ENCODE measurements at places on chromosomes 11 and 22.

DNA sequence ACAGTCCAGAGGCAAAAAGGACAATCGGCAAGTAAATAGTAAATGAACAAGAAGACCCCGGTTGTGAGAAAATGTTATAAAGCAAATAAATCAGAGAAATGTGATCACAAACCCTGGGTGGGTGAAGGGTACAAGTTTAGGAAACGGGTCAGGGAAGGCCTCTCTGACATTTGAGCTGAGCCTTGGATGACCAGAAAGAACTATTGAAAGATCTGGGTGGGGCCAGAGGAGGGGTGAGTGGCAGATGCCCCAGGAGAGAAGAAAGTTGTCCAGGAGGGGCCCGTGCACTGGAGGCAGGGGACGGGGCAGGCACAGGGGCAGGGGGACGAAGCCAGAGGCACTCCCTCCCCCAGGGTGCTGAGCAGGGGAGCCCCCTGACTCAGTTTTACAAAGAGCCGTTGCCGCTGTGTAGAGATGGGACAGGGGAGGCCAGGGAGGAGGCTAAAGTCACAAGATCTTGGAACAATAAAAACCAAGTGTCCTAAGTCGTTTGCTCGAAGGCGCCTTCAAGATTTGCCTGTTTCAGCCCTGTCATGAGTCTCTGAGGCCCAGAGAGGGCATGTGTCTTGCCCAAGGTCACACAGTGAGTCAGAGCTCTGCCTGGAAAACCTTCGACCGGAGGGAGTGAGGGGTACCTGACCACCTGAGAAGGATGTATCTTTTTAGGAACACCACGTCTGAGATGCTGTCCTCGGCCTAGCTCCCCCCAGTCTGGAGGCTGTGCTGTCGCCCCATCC lies 10.8 kb upstream of the PDGFB start:
- DNase-seq: no peak

GRCh38 chr11:8826139-8826786 lies 84.7 kb upstream of the AKIP1 start:
- DNase-seq: no peak

- no peak for DNase-seq
Observed at GRCh38 chr11:77392842-77393241, 81.1 kb downstream of the PAK1 start.

- no peak for DNase-seq
Observed at GRCh38 chr11:44306918-44307244, 3.1 kb downstream of the ALX4 start.

DNA sequence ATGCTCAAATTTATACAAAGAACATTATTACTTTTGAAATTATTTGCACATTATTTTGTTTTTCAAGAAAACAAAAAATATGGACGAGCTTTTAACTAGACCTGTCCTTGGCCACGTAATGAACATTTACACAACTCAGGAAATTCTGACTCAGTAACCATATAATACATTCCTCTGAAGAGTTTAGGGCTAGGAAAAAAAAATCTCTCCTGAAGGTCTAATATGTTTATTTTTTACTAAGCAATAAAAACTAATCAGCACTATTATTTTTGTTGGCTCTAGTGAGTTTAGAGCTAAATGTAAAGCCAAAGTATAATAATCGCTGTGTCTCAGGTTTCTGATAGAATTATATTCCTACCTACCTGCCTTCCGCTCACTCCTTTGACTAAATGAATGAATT lies 187.5 kb downstream of the SWAP70 start:
- no peak for DNase-seq

DNA sequence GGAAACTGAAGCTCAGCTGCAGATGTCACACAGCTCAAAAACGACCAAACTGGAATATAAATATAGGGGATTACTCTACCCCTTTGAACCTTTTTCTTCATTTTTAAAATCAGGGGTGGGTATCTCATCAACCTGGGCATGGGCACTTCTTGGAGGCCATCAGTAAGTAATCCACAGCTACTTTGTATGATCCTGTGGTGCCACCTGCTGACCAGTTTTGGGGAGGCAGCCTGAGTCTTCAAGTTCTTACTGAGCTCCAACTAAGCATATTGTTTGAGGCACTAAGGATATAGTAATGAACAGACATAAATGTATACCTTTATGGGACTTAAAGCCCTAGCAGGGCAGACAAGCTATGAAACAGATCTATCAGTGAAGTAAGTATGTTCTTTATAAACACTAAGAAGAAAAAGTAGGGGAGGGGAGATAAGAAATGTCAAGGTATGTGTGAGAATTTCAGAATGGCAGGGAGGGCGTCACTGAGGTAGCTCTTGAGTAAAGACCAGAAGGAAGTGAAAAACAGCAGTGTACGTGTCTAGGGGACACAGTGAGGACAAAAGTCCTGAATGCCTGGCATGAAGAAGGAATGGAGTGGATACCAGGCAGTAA lies 18.4 kb downstream of the TUB start:
- DNase-seq: peak; percentile 61

- DNase-seq: peak; percentile 23
Observed at GRCh38 chr11:122743949-122744348, 88.4 kb downstream of the UBASH3B start.

DNA sequence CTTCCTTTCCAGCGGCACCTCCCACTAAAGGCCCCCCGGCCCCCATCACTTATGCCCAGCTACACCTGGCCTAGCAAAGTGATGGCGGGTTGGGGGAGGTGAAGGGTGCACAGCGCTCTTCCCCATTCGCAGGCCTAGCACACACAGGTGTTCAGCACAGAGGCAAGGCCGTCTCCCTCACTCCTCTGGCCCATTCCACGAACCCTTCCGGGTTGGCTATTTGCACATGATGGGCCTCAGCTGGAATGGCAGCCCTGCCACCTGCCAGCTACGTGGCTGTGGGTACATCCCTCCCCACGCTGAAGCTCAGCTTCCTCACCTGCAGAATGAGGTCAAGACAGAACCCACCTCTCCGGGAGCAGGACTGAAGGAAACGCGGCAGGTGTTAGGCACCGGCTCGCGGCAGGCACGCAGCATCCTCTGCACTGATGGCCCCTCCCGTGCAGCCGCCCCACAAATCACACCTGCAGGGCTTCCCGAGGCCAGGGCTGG lies 4.8 kb downstream of the KIAA0930 start:
- DNase-seq: no peak

DNA sequence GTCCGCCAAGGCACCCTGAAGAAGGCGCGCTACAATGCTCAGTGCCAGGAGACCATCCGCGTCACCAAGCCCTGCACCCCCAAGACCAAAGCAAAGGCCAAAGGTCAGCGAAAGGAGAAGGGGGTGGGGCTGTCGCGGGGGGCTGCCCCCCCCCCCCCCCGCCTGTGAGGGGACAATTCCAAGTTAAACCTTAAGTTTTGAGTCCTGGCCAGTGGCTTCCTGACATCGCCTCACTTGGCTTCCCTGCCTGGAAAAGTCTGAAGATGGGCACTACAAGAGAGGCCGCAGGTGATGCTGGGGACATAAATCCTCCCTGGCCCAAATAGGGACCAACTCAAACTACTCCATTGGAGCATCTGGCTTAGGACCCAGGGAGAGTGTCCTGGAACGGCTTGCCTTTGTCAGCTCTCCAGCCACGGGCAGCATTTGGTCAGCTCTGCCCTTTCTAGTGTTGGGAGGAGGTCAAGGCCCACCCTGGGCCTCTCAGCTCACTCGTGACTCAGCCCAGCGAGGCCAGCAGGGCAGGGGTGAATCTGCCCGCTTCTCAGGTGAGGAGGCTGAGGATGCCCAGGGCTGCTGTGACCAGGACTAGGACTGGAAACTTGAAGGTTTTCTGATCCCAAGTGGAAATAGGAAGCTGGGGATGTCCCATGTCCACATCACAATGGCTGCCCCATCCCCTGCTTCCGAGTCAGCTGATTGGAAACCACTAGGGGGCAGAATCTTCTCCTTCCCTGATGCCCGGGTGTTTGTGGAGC lies 1.4 kb downstream of the MDK start:
- DNase-seq: no peak

GRCh38 chr11:2306877-2307500 lies 5.2 kb downstream of the TSPAN32 start:
- DNase-seq: no peak

DNA sequence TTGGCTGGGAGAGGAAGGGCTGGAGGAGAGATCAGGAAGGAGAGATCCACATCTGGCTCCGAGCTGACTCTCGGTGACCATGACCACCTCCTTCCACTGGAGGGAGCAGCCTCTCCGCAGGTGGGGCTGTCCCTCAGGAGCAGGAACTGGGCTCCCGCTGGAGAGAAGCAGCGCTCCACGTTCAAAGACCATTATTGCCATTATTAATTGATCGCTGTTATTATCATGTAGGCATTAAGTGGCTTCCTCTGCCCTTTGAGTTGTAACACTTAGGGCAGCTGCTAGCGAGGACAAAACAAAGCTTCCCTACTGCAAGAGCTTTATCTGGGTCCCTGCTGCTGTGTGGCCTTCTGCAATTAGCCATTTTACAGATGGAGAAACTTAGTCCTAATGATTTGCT lies 251.9 kb downstream of the ST3GAL4 start:
- no peak for DNase-seq

GRCh38 chr22:49724893-49725489 lies 102.7 kb downstream of the BRD1 start:
- peak; percentile 26 for DNase-seq

- DNase-seq: peak; percentile 98
Observed at GRCh38 chr11:118691926-118692830, 12.7 kb upstream of the TREH start.

DNA sequence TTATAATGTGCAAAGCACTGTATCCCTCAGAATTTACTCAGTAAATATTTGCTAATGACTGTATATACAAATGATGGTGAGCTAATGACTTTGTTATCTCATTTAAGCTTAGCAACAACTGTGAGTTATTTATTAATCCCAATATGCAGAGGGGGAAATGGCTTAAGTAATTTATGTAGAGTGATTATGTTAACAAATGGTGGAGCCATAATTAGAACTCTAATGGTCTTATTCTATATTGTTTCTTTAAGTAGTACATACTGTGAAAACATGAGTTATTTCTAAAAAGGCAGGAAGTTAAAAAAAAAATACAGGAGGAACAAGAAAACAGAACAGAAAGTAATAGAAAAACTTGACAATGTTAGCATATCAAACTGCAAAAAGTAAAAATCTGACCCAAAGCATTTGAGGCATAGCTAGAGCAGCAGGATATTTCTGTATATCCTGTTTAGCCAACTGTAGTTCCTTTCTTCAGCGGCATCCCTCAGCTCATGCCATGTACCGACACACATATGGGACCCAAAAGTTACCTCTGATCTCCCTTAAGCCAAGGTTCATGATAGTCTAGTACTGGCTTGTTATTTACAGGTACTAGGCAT lies 94.2 kb downstream of the FCHSD2 start:
- DNase-seq: no peak

- no peak for DNase-seq
Observed at GRCh38 chr11:107102692-107103477, 84.6 kb upstream of the GUCY1A2 start.

GRCh38 chr22:19177164-19178064 lies 1.1 kb downstream of the SLC25A1 start:
- no peak for DNase-seq

DNA sequence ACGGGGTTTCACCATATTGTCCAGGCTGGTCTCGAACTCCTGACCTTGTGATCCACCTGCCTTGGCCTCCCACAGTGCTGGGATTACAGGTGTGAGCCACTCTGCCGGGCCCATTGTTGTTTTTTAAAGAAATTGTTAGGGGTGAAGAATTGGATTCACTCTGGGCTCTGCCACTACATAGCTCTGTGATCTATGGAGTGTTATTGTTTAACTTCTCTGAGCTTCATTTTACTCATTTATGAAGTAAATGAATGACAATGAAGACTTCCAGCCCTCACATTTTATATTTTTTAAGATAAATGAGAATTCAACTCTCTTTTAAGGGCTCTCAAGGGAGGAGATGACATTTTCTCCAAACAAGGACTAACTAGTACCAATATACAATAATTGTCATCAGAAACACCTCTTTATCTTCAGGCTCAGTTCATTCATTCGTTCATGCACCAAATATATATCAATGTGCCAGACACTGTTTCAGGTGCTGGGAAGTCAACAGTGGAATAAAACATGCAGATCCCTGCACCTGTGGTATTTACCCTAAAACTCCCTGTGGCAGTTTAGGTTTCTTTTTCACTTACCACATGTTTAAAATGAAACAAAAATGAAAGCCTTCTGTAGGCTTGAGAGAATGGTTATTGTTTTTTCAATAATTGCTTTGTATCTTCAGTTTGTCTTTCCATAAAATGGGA lies 23.5 kb upstream of the GRAMD1B start:
- no peak for DNase-seq

DNA sequence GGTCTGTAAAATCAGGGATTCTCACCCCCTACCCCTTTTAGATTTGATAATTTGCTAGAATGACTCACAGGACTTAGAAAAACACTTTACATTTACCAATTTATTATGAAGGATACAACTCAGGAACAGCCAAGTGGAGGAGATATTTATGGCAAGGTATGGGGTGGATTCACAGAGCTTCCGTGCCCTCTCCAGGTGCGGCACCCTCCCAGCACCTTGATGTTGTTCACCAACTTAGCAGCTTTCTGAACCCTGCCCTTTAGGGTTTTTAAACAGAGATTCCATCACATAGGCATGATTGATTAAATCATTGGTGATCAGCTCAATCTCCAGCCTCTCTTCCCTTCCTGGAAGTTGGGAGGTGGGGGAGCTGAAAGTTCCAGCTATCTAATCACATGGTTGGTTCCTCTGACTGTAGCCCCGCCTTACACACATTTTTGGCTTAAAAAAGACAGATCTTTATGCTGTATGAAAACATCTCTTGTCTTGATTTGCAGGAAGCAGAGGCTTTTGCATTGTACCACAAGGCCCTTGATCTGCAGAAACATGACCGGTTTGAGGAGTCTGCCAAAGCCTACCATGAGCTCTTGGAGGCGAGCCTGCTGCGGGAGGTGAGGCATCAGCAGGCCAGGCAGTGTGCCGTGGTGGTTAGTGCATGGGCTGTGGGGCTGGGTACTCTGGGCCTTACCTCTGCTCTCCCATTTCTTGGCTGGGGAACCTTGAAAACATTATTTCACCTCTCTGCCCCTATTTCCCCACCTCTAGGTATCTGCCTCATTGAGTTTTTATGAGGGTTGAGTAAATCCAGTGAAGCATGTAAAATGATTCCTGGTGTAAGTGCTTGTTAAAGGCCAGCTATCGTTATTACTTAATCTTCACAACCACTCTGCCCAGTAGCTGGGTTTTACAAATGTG lies 27.0 kb downstream of the CABIN1 start:
- no peak for DNase-seq

DNA sequence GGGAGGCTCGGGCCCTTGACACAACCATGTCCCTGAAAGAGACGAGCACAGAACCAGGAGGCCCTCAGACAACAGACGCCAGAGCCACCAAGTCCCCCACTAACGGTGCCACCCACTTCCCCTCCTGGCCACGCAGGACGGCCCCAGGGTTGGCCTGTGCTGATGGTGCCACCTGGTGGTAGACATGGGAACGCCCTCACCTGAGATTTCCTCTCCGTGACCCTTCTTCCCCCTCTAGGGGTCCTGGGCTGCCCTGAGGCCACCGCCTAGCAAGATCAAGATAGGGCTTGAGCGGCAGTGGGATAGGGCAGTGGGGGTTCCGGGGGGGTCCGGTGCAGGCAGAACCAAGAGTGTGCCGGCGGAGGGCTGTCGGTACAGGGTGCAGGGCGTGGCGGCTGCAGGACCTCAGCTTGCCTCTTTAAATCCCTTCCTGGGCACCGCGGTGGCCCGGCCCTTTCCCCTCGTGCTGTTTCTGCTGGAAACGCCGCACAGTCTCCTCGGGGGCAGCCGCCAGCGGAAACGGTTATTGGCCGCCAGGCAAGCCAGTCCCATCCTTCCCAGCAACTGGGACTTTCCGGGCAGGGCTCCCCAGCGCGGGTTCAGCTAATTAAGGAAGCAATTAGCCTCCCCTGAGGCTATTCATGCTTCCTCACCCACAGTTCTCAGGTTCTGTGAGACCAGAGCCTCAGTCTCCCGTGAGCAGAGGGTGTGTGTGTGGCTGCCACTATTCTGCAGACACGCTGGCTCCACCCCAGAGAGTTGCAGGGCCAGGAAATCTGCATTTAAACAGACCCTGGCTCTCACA lies 5.5 kb upstream of the NFAM1 start:
- DNase-seq: peak; percentile 80

Measured in T-helper 2 cell (primary cell).